ENCODE measurements at places on chromosomes 3 and 15.

DNA sequence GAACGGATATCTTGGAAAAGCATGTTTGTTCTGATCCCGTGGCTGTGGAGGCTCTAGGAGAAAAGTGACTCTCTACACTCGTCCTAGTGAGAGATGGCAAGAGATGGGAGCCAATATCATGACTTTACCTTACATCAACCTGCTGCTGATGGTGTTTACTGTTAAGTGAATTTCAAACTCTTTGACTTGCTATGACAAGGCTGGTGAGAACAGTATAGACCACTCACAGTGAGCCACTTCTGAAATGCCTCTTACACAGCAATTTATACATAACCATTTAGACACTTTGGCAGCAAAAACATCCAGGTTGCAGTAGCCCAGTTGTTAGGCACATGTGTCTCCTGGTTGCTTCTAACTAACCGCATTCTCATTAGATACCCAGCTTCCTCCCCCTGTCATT is 43.3 kb downstream of the IL5RA start:
- DNase-seq, result no peak

GRCh38 chr3:52770496-52771333 is at the start of gene NEK4:
TSS of gene NEK4 (minus strand) at chr3:52770940. CDS start at chr3:52770746, 194 bp downstream.
- peak; percentile 93 for DNase-seq

- no peak for DNase-seq
These were observed 91.2 kb downstream of the FILIP1L start for GRCh38 chr3:100023150-100023549.

- no peak for DNase-seq
These were observed 66.7 kb upstream of the GOLGA8B start for GRCh38 chr15:34650177-34650576.

GRCh38 chr15:80019168-80019745 is 40.2 kb upstream of the ZFAND6 start:
- DNase-seq, result peak; percentile 10

- DNase-seq, result no peak
These were observed 74.0 kb upstream of the NMNAT3 start for GRCh38 chr3:139751789-139752188.

DNA sequence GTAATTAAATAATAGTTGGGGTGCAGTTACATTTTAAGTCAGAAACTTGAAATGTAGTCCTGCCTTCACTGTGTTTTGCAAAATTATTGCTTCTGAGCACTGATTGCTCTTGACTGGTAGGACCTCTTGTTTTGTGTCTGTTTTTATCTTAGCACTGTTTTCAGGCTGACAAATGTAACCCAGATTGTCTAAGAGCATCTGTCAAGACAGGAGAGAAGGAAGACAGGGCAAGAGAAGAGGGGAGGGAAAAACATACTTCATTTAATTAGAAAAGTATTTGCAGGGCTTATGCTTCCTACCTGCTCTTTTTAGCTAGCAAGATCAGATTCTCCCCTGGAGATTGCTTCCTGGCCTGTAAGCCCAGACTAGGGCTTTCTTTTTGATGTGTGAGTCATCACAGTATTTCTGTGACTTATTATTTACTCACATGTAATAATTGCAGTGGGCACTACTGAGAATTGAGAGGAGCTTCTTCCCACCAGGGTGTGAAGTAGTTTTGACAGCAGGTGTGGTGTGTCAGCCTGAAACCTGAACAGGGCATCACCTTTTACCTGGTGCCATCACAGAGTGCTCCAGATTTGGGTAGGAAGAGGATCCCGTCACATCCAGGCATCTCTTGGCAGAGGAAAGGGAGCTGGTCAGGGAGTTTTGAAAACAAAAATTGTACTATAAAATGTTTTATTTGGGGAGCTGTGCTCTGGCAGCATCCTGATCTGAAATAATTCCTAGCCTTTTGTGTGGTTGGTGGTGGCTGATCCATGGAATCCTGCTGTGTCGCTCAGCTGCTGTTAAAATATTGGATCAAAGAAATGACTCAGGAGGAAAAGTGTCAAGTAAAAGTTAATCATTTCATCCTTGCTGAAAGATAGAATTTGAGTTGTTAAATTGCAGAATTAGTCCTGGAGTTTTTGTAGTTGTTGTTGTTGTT is 98.2 kb downstream of the TMEM108 start:
- no peak for DNase-seq

- no peak for DNase-seq
These were observed 800.6 kb upstream of the CFAP20DC start for GRCh38 chr3:59850417-59850816.

- DNase-seq, result no peak
These were observed 178.9 kb upstream of the THRB start for GRCh38 chr3:24673596-24673995.

DNA sequence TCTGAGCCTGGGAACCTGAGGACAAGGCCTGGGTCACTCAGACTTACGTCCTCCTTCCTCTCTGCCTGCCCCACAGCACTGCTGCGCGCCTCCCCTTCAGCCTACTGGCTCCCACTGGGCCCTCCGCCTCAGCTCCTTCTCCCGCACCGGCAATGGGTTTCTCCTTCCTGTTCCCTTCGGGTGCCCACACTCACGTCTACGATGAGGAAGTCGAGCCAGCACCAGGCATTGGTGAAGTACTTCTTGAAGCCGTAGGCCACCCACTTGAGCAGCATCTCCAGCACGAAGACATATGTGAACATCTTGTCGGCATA is 70.0 kb downstream of the EXOG start:
- peak; percentile 43 for DNase-seq

- DNase-seq, result peak; percentile 92
These were observed 5.5 kb downstream of the BCL6 start for GRCh38 chr3:187739561-187740332.

GRCh38 chr3:45978006-45978761 is 17.4 kb downstream of the FYCO1 start:
- no peak for DNase-seq

- no peak for DNase-seq
These were observed 922.9 kb downstream of the SI start for GRCh38 chr3:164155400-164155799.

DNA sequence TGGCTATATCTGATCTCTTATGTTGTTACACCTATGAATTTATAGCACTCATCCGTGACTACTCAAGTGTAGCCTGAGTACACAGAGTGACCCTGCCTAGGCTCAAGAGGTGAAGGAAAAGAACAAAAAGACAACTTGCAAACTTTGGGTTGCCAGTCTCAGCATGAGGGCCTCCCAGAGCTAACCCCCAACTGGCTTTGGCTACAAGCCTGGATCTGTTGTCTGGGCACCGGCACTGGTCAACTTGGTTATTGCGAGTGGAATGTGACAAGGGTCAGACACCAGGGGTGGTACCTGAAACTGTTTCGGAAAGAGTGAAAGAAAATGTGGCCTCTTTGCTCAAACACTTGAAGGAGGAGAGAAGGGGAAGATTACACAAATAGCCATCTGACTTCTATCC is 49.5 kb upstream of the BCL6 start:
- DNase-seq, result no peak

GRCh38 chr15:101042320-101042719 is 123.2 kb downstream of the LRRK1 start:
- DNase-seq, result peak; percentile 45

DNA sequence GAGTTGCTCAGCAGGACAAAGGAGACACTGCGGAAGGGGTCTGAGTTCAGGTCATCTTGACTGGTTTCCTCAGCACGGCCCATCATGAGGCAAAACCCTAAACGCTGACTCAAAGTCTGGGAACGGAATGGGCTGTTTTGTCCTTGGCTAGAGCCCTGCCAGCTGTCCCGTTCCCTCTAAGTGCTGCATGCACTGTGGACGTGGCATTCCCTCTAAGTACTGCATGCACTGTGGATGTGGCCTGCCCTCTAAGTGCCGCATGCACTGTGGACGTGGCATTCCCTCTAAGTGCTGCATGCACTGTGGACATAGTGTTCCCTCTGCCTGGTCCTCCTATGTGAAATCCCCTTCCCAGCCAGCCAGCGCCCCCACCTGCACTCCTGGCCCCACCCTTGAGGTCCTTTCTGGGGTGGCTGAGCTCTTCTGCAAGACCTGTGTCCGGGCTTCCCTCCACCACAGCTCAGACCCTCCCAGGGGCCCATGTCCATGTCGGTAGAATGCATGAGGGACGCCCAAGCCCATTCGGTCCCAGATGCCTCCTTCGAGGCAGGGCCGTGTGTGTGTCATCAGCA is 36.7 kb downstream of the TM2D3 start:
- DNase-seq, result no peak

GRCh38 chr3:160616311-160616710 is 50.9 kb upstream of the KPNA4 start:
- DNase-seq, result no peak

DNA sequence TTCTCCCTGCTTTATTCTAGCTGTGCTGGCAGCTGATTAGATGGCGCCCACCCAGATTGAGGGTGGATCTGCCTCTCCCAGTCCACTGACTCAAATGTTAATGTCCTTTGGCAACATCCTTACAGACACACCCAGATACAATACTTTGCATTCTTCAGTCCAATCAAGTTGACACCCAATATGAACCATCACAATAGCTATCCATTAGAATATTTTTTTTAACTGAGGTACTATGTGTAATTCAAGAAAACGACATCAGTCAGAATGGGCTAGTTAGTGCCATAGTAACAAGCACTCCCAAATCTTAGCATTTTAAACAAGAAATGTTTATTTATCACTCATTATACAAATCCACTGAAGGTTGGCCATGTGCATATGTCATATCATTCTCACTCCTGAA is 723.1 kb downstream of the NR2F2 start:
- DNase-seq, result no peak

- DNase-seq, result peak; percentile 47
These were observed 17.7 kb downstream of the SH2D7 start for GRCh38 chr15:78110096-78110495.

DNA sequence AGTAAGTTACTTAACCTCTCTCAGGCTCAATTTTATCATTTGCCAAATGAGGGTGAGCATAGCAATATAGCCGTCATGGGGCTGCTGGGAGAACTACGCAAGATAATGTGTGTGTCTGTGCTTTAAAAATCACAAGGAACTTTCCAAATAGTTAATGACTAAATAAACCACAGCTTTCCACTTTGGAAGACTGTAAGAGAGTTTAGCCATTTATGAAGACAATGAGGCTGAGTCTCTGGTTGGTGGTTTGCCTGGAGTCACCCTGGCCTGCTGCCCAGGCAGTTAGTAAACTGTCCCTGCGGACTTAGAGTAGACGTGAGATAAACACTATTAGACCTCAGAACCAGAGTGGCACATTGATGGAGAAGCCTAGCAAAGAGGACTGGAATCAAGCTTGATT is 357.7 kb downstream of the CLSTN2 start:
- no peak for DNase-seq

DNA sequence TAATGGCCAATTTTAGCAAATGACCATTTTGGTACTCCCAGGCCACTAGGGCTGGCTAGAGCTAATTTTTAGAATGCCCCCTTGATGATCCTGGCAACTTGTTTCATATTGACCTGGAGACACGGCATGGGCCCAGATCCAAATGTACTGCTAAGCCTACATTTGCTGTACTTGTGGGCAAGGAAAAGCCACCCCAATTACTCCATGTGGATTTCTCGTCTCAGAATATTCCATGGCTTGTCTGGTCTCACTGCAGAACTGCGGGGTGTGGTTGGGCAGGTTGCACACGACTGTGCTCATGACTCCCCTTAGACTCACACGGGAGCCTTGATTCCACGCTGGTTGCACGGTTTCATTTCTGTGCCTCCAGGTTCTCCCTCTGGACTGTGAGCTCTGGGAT is 140.9 kb downstream of the RPLP1 start:
- DNase-seq, result peak; percentile 17

- DNase-seq, result no peak
These were observed 245.5 kb upstream of the MANF start for GRCh38 chr3:51139616-51140015.

- no peak for DNase-seq
These were observed 31.1 kb downstream of the ACAN start for GRCh38 chr15:88834211-88834812.

DNA sequence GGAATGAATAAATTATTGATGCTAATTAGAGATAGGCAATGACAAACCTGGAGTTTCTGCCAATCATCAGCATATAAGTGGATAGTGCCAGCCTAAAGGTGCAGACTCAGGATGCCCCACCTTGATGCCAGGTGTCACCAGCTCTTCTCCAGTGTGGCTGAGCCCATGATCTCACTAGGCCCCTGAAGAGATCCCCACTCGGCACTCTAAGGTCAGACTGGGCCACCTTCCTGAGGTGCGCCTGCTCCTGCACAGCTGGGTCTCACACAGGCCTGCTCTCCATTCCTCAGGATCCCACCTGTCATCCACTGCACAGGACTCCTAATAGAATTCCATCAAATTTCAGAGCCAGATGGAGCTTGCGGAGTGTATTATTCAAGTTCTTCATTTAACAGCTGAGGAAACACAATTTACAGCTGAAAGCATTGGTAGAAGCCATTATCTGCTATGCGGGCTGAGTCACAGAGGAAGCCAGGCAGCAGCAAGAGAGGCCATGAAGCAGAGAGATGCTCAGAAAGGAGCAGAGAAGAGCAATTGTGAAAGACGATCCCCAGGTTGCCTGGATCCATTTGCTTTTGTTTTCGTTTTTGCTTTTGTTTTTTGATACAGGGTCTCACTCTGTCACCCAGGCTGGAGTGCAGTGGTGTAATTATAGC is 25.1 kb upstream of the FSTL1 start:
- DNase-seq, result no peak

DNA sequence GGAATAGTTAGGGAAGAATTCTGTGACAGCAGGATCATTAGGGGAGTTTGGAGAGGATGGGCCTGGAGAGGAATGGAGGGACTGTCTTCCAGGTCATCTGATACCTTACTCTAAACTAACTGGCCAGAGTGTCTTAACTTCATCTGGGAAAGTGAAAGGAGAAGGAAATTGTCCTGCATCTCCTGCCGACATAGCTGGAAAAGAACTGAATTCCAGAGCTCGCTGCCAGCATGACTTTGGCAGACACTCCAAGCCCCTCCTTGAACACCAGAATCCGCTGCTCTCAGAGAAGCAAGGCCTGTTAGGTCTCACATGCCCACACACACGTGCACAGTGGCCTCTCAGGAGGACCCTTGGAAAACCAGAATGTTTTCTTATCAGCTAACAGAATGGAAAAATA is 10.5 kb downstream of the ABI3BP start:
- DNase-seq, result peak; percentile 70

DNA sequence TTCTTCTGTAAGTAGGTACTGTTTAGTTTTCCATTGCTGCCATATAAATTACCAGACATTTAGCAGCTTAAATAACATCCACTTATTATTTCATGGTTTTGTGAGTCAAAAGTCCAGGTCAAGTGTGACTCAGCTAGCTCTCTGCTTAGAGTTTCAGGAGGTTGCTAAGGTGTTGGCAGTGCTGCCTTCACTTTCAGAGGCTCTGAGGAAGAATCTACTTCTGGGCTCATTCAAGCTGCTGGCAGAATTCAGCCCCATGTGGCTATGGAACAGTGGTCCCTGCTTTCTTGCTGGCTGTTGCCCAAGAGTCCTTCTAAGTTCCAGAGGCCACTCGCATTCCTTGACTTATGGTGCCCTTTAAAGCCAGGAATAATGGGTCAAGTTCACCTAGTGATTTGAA is 4.5 kb downstream of the CFAP44 start:
- DNase-seq, result no peak

GRCh38 chr3:103976931-103977339 is 1389.8 kb upstream of the ALCAM start:
- no peak for DNase-seq

GRCh38 chr15:35305946-35306345 is 220.9 kb upstream of the NANOGP8 start:
- DNase-seq, result no peak

- DNase-seq, result no peak
These were observed 35.2 kb downstream of the ANP32A start for GRCh38 chr15:68785541-68785940.

All from suprapubic skin (tissue), 4 donors.